T-helper 17 cell (primary cell): ENCODE measurements at places on chromosomes 3 and 15.
A peak's percentile ranks its signal among the peaks of the same experiment; 100 is the strongest.

- no peaks in the 10 kb centered on the region for H3K27me3 ChIP-seq
- no peak for DNase-seq
These were observed 2.5 kb downstream of the NT5DC2 start for GRCh38 chr3:52530918-52531826.

DNA sequence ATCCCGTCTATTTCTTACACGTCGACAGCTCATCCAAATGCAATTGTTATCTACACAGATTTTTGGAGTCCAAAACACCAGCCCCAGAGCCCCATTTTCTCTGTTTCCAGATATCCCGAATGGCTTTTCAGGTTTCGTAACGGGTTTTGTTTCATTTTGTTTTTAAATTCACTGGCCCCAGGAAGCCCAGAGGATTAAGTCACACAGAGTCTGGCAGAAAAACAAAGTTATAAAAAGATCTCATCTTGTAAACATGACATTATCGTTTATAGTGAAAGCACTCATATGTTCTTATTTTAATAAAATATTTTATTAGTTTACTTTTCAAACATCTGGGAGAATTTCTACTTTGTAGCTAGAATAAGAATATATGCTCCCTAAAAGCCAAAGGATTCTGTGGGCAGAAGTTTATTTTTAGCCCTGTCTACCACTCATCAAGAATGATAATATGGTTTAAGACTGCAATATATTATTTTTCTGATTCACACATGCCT, 149.3 kb upstream of the SLC2A2 start:
- H3K27me3 ChIP-seq: no peaks in the 10 kb centered on the region
- peaks cover 11% of the 10 kb centered on the region for H3K4me1 ChIP-seq
- H3K36me3 ChIP-seq: peaks cover 12% of the 10 kb centered on the region
- DNase-seq: no peak
- H3K4me3 ChIP-seq: no peak overlapping the region
- no peak overlapping the region for H3K27ac ChIP-seq

DNA sequence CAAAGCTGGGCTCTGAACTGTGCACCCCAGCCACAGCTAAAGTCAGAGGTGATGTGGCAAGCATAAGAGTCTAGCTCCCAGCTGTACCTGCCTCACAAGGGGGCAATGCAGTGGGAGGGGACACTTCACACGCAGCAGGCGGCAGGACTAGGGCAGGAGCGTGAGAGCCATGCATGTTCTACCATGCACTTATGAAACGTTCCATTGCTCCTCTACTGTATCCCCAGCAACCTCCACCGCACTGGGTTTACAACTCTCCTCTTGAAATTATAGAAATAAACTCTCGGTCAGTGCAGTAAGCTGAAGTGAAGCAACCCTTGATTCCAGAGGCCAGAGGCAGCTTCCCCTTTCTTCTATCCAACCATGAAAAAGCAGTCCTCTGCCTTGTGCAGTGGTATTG, 298.6 kb upstream of the STT3B start:
- H3K27ac ChIP-seq: peak overlapping the region; percentile 77
- H3K36me3 ChIP-seq: no peaks in the 10 kb centered on the region
- DNase-seq: no peak
- H3K27me3 ChIP-seq: no peaks in the 10 kb centered on the region

DNA sequence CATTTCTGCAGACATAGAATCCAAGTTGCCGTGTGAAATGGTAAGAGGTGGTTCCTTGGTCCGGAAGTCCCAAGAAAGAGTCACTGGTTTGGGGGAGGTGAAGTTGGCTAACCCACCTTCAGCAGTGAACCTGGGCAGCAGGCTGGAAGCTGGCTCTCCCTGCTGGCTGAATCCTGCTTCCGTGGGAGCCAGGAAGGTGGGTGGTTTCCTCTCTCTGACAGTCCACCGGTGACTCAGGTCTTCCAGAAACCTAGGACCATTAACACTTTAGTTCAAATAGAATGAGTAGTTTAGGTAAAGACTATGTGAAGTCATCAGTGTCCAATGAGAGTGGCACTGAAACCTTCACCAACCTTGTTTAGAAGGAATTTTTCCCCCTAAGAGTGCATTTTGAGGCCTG, 87.4 kb upstream of the CACNA2D3 start:
- peaks cover 23% of the 10 kb centered on the region for H3K27me3 ChIP-seq
- H3K36me3 ChIP-seq: no peaks in the 10 kb centered on the region
- H3K27ac ChIP-seq: no peak overlapping the region
- H3K4me1 ChIP-seq: peaks cover 2% of the 10 kb centered on the region
- H3K4me3 ChIP-seq: no peak overlapping the region
- no peak for DNase-seq

DNA sequence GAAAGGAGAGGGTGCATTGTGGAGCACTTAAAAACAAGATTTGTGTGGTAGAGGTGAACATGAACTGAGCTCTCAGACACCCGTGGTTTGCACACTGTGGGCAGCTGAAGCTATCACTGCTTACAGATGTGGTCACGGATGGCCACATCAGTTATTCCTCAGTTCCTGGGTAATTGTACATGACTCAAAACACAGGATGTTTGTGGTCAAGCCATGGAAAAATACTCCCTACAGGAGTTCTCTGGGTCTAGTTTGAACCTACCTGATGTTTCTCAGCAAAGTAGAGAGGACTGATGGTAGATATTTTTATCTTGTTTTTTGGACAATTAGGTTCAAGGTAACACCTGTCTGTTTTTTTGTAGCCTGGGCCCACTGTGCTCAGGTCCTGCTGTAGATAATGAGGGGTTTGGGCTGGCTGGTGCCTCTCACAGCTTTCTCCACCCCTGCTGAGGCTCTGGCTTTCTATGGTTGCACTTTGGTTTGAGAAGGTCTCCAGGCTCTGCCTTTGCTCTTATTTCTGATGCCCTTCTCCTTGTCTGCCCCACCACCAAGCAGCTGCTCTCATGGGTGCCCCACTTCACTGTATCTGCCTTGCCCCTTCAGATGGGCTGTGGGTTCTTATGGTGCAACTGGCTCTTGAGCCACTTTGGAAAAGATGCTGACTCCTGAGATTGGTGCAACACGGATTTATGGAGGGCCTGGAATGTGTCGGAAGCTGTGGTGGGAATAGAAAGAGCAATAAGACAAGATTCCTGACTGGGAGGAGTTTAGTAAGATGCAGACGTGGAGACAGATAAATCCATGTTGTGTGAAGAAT, 40.1 kb downstream of the CDCP1 start:
- H3K4me3 ChIP-seq: peak overlapping the region; percentile 64
- DNase-seq: no peak
- H3K27me3 ChIP-seq: peaks cover 6% of the 10 kb centered on the region
- peak overlapping the region; percentile 59 for H3K27ac ChIP-seq
- H3K36me3 ChIP-seq: peaks cover 2% of the 10 kb centered on the region
- peaks cover 53% of the 10 kb centered on the region for H3K4me1 ChIP-seq

- H3K4me1 ChIP-seq: peaks cover 2% of the 10 kb centered on the region
- H3K36me3 ChIP-seq: no peaks in the 10 kb centered on the region
- peaks cover 5% of the 10 kb centered on the region for H3K27me3 ChIP-seq
- no peak overlapping the region for H3K27ac ChIP-seq
These were observed 270.3 kb downstream of the IL5RA start for GRCh38 chr3:2839876-2840275.

GRCh38 chr15:25368850-25369249, 70.0 kb downstream of the UBE3A start:
- H3K4me3 ChIP-seq: no peak overlapping the region
- no peak for DNase-seq
- H3K27me3 ChIP-seq: no peaks in the 10 kb centered on the region
- H3K27ac ChIP-seq: no peak overlapping the region
- H3K4me1 ChIP-seq: peaks cover 10% of the 10 kb centered on the region

DNA sequence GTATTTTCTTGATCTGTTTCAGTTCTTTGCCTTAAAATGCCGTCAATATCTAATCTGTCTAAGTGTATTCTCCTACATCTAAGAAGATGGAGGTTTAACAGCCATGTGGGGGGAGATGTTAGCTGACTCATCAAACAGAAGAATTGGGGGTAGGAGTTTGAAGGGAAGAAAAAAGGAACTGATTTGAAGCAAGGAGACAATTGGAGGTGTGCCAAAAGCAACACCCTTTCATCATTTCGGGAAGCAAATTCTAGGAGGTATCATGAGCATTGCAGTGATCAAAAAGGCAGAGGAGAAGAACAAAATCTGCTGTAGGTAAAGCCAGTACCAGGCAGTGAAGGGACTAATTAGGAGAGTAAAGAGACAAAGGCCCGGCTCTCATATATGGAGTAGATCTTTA, 337.3 kb upstream of the TBC1D5 start:
- peaks cover 55% of the 10 kb centered on the region for H3K27me3 ChIP-seq
- H3K4me1 ChIP-seq: peaks cover 5% of the 10 kb centered on the region
- no peak overlapping the region for H3K27ac ChIP-seq
- DNase-seq: no peak
- no peak overlapping the region for H3K4me3 ChIP-seq
- no peaks in the 10 kb centered on the region for H3K36me3 ChIP-seq

- H3K4me3 ChIP-seq: no peak overlapping the region
- H3K4me1 ChIP-seq: peaks cover 22% of the 10 kb centered on the region
- no peaks in the 10 kb centered on the region for H3K27me3 ChIP-seq
These were observed 18.1 kb downstream of the MCF2L2 start for GRCh38 chr3:183410280-183410679.

- H3K4me3 ChIP-seq: no peak overlapping the region
- DNase-seq: no peak
- H3K36me3 ChIP-seq: peaks cover 4% of the 10 kb centered on the region
- H3K4me1 ChIP-seq: no peaks in the 10 kb centered on the region
- H3K27ac ChIP-seq: no peak overlapping the region
- H3K27me3 ChIP-seq: peaks cover 6% of the 10 kb centered on the region
These were observed 21.6 kb upstream of the GPD1L start for GRCh38 chr3:32084870-32085269.
